ENCODE measurements at places on chromosomes 3 and 15.

- no peak for DNase-seq
These were observed 28.4 kb downstream of the PXYLP1 start for GRCh38 chr3:141259821-141260629.

DNA sequence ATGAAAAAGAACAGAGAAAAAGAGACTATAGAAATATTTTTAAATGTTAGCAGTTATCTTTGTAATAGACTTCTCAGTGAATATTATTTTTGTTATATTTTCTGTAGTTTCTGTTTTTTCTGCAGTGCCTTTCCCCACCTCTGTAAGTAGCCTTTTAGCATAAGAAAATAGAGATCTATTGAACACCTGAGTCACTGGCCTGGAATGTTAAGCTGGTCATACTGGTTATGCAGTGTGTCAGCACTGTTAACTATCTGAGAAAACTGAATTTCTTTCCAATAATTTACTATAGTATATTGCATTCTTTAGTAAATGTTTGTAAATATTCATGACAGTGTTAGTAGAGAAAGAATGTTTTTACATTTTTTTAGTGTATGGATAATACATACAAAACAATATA is 79.8 kb downstream of the NECTIN3 start:
- DNase-seq = no peak

GRCh38 chr15:31448635-31448979 is 122.0 kb downstream of the KLF13 start:
- no peak for DNase-seq

GRCh38 chr3:15199493-15200105 is 6.4 kb upstream of the CAPN7 start:
- DNase-seq = no peak

GRCh38 chr3:46413951-46414350 is 6.9 kb downstream of the CCRL2 start:
- no peak for DNase-seq

GRCh38 chr3:175668300-175668699 is 809.2 kb downstream of the NAALADL2 start:
- no peak for DNase-seq

DNA sequence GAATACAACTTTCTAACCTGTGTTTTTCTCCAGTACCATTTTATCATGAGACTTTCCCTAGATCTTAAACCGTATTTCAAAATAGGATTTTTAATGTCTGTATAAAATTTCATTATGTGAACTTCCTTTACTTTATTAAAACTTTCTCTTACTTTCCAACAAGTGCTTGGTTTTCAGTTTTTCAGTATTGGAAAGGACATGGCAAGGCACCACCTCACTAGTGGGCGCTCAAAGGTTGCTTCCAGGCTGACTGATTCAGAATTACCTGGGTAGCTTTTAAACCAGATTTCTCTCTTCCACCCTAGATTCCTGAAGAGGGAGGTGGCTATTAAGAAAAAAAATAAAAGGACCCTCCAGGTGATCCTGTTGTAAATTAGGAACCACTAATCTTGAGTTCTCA is 236.6 kb downstream of the SOX2 start:
- DNase-seq = no peak

- DNase-seq = no peak
These were observed 733.0 kb upstream of the DPPA4 start for GRCh38 chr3:110070161-110070916.

GRCh38 chr3:2927259-2927658 is 182.9 kb downstream of the IL5RA start:
- no peak for DNase-seq

DNA sequence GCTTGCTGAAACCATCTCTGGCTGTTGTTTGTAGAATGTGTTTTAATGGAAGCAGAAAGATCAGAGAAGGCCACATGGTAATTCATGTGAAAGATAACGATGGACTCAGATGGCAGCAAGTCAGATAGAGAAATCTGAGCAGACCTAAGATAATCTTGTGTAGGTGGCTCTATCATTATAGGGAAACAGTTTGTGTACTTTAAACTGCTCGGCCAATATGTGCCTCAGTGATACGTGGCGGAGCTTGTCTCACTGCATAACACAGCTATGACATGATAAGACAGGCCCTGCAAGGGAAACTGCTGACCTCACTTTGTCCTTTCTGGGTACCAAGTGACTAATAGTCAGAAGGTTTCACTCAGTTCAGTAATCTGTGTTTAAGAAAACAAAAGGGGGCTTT is 51.0 kb downstream of the MME start:
- DNase-seq = no peak

DNA sequence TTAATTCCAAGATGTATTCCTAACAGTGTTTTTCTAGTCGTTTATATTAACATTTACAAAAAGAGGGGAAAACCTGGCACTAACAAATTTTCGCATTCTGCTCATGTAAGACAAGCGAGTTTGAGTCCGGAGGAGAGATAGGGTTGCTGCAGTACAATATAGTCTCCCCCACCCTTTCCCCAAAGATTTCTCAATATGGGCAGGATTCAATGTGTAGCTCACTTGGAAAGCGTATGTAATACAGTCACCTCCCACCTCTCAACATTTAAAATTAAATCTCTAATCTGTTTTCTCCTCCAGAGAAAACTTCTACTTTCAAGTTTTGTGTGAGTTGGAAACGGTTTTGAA is 57.9 kb downstream of the CMSS1 start:
- no peak for DNase-seq

DNA sequence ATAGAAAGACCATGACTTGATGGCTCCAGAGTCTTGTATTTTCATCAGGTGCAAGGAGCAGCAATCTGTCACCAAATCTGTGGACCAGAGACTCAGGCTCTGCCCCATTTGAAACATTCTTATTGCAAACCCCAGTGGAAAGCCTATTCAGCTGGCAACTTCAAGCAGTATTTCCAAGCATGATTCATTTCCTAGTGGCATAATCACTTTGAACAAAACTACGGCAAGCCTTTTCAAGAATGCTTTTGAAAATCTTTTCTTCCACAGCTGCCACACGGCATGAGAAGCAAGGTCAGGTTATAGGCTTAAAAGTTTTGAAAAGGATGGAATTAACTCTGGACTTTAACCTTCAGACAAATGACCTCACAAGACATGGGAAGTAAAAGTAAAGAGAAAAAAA is 122.0 kb upstream of the BFSP2 start:
- DNase-seq = no peak

- no peak for DNase-seq
These were observed 56.3 kb downstream of the PPP2R3A start for GRCh38 chr3:136021803-136022202.

GRCh38 chr3:181265750-181266333 is 276.3 kb upstream of the DNAJC19 start:
- no peak for DNase-seq

GRCh38 chr3:82163907-82164520 is 402.6 kb upstream of the GBE1 start:
- no peak for DNase-seq

- no peak for DNase-seq
These were observed 100.0 kb downstream of the ZMAT3 start for GRCh38 chr3:178971614-178972013.

GRCh38 chr15:85673326-85673725 is 121.4 kb downstream of the KLHL25 start:
- DNase-seq = no peak

- DNase-seq = no peak
These were observed 981.3 kb upstream of the ALCAM start for GRCh38 chr3:104385421-104385820.

- no peak for DNase-seq
These were observed 70.3 kb downstream of the MYLK start for GRCh38 chr3:123813876-123814275.
